ENCODE measurements at places on chromosomes 11 and 22.

DNA sequence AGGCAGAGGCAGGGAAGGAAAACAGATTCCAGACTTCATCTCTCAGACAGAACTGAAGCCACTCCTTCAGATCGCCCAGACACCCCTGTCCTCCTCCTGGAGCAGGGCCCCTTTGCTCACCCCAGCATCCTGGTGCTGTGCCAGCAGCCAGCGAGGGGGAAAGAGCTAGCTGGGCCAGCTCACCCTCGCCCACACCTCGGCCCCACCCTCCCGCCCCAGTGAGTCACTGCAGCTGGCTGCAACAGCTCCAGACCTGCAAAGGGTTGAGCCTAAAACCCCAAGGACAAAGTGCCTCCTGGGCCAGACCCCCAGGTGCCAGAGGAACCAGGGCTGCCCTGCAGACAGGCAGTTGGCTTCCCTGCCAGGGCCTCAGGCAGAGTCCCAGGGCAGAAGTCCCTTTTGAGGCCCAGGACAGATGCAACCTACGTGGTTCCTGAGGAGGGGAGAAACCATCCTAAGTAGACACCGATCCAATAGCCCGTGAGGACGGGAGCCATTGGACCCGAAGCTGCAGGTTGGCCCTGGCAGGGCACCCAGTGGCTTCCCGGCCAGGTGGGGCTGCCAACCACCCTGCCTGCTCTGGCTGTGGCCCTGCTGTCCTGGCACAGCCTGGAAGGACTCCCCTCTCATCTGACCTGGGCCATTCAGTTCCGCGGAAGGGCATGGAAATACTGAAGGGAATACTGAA is 7.2 kb downstream of the AHNAK start:
- DNase-seq, result no peak

DNA sequence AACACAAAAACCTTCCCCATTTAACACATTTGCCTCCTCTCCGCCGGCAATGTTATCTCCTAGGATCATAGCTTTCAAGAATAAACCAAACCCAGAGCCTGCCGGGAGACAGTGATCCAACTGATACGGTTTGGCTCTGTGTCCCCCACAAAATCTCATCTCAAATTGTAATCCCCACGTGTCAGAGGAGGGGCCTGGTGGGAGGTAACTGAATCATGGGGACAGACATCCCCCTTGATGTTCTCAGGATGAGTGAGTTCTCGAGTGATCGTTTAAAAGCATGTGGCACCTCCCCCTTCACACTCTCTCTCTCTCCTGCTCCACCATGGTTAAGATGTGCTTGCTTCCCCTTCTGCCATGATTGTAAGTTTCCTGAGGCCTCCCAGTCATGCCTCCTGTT is 33.3 kb downstream of the RBFOX2 start:
- DNase-seq, result no peak

- no peak for DNase-seq
Measured at GRCh38 chr11:47724041-47724729, 9.0 kb upstream of the AGBL2 start.

DNA sequence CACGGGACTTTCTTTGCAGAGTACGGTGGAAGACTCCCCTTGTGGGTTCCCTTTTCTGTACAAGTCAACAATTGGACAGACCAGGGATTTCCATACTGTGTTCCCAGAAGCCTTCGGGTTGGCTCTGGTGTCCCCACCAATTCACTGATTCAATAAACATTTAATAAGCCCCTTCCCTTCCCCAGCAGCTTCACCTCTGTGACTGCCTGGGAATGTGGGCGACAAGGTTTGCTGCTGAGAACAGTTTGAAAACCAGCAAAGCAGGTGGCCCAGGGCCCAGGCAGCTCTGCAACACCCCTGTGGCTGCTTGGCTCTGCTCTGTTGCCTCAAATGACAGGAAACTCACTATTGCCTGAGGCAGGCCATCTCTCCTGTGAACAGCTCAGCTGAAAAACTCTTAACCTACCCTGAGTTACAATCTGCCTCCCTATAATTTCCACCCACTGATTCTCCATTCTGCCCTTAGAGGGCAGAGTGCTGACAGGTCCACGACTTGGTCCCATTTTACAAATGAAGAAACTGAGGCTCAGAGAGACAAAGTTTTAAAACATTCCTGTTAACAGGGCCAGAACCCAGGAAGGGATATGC is 10.4 kb downstream of the ADORA2A start:
- peak; percentile 45 for DNase-seq

DNA sequence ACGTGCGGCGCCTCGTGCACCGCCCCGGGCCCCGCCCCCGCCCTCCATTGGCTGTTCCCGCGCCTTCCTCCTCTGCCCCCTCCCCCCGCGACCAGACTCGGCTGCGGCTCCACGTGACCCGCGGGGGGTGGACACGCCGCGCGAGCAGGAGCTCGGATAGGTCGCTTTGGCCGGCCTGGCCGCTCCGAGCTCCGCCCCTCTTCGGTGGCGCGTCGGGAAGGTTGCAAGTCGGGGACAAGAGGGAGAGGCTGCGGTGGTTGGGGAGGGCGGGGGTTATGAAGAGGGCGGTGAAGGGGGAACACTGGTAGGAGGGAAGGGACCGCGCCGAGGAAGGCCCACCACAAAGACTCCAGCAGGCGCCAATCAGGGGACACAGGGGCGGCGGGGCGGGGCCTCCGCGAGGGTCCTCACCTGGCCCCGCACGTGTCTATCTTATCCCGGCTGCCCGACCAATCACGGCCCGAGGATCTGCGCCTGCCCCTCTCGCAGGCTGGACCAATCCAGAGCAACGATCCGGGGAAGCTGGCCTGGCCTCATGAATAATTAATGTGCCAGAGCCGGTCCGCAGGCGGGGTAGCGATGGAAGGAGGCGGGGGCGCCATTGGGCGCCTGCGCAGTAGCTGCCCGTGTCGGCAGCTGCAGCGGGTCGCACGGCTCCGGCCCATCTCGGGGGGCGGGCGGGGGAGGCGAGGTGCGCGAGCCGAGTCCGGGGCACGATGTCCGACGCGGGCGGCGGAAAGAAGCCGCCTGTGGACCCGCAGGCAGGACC is at the start of gene TEF:
Gene TEF, plus strand, starts transcription at position 614 of the 769 bp plus-strand sequence. Its CDS starts 103 bp downstream, at position 717.
- peak; percentile 99 for DNase-seq

- no peak for DNase-seq
Measured at GRCh38 chr22:27302501-27302900, 499.1 kb downstream of the MN1 start.

DNA sequence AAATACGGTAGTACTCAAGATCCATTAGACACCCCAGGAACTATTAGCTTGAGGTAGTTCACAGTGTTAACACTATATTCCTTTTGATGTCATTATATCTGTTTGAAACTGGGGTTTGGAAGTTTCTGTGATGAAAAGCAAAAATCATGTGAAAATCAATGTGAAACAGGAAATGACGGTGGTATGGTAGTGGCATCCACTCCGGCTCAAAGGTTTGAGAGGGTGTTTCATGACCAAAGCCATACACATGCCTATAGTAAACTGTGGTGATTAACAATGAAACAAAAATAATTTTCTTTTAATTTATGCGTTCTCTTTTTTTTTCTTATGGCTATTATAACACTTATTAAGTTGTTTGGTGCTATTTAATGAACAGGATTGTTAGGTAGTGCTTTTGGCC is 10.9 kb downstream of the RAB38 start:
- DNase-seq, result no peak

DNA sequence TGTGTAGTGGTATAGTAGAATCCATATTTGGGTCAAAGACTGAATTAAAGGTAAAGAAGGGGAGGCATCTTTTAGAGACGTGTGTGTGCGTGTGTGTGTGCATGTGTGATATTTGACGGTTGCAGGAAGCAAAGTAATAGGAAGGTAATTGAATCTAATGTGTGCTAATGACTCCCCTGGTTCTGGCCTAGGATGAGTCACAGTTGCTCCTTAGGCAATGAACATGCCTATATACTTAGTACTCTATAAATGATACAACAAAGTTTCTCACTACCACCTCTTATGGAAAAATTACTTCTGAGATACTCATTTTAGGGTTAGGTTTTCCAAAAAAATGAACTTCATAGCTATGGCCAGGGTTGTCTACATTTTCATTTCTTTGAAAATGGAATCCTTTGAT is 409.6 kb downstream of the GUCY1A2 start:
- no peak for DNase-seq

DNA sequence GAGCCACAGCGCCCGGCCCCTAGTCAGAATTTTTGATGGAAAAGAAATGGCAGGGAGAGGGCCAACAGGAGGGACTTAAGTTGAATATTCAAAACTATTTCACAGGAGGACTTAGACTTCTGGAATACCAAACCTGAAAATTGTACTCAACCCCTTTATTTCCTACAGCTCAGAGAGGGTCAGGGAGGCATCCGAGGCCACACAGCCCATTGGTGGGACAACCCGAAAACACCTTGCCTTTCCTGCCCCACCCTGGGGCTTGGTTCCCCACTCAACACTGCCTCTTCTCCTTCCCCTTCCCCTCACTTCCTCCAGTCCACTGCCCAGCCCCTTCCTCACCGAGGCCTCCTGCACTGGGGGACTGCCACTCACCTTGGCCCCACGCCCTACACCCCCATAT is 1.4 kb downstream of the NAALADL1 start:
- no peak for DNase-seq

DNA sequence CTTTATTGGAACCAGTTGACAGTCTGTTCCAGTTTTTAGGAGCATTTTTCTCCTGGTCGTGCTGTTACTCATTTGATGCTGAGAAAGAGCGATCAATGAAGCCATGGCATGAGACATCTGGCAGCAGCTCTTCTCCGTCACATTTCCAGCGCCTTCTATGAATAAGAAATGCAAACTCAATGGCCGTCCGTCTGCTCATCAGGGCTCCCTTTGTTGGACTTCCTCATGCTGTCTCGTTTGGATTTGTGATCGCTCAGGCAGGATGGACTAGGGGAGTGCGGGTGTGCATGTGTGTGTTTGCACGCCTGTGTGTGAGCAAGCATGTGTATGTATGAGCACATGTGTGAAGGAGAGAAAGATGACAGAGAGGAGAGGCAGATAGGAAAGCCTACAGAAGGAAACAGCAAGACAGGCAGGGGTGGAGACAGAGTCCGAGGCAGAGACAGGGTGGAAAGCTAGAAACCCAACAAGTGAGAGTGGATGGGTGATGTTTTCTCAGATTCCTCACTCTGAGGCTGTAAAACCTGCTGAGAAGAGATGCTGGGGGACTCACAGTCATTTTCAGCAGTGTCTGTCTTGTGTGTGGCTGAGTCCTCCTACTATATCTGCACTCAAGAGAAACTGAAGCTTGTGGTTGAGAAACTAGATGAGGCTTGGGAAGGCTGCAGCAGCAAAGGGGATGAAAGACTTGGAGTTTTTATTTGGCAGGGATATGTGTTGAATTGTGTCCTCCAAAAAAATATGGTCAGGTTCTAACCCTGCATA is 56.0 kb upstream of the CLMP start:
- DNase-seq, result no peak

DNA sequence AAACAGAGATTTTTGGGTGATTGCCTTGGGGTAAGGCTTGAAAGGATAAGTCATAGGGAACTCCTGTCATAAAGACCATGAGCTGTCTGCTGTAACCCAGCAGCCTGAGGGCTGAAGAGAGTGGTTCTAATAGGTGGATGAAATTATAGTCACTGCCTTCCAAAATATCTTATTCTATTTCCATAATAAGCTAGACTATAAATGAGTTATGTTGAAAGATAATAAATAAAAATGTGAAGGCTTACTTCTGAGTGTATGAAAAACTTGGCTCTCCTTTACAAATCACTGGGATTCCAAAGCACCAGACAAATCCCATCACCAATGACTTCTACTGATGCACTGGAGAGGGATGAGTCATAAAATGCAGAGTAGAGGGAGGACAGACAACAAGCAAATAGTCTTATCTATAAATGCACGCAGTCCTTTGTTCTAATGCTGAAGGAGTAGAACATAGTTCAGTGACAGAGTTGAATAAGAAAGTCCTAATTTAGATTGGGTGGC is 775.0 kb upstream of the LRRC4C start:
- DNase-seq, result no peak

- DNase-seq, result peak; percentile 89
Measured at GRCh38 chr22:19179497-19180048, 1.0 kb upstream of the SLC25A1 start.

DNA sequence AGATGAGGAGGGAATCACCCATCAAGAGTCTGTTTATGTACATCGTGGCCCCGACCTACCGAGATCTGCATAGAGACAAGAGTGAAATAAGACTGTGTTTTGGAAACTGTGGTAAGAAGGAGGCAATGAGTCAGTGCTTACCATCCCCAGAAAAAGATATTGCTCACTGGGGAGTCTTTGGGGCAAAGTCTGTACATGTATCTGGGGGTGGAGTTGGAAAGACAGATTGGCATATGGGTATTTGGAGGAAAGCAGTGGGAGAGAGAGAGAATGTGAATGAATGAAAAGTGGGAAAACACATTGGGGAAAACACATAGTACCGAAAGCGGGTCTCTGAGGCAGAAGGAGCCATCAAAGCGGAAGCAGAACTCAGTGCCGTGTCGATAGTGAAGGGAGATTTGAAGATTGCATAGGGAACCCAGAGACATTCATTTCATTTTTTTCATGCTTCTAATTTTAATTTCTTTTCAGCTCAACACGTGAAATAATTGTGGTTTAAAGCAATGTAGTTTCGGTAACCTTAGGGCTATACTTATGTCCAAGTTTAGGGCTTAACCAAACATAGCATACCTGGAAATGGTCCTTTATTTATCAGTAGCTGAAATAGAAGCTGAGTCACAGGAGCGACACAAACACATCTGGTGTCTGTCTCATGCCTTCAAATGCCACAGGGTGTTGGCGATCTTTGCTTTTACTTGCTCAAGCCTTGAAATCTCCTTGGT is 98.6 kb upstream of the CD44 start:
- no peak for DNase-seq

DNA sequence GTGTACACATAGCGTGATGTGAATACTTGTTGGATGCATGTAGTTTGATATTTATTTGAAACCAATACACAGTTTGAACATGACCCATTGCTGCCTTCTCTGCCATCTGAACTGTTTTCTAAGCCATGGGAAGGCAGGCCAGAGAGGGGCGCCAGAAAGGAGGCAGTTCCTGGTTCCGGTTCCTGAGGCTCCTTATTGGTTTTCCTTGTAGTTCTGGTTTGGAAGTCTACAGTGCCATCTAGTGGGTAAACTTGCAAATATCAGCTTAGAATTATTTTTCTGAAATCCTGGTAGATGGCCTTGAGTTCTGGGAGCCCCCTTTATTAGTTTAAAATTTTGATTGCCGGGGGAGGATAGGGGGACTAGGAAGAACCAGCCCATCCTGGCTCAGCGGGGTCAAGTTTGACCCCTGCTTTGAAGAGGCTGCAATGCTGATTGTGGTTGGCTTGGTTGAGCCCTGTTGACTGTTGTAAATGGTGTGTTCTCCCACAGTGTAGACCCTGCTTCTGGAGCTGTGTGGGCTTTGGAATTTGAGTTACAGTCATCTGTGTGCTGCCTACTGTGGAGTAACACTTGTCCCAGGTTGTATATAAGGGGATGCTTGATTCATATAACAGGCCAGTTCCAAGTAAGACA is 48.4 kb downstream of the GRAMD1B start:
- peak; percentile 75 for DNase-seq

- DNase-seq, result no peak
Measured at GRCh38 chr22:46125816-46126765, 24.2 kb upstream of the PPARA start.

Measured in SK-MEL-5 (cell line).